Stimulated activated CD8-positive, alpha-beta memory T cell treated with anti-CD3 and anti-CD28 coated beads, Interleukin-2, amount 100 ng/mL, for 48 hours (primary cell): ENCODE measurements at places on chromosomes 6 and 20.
A peak's percentile ranks its signal among the peaks of the same experiment; 100 is the strongest.

- DNase-seq: no peak
Measured at GRCh38 chr6:118933855-118934460, 1.0 kb downstream of the MCM9 start.

DNA sequence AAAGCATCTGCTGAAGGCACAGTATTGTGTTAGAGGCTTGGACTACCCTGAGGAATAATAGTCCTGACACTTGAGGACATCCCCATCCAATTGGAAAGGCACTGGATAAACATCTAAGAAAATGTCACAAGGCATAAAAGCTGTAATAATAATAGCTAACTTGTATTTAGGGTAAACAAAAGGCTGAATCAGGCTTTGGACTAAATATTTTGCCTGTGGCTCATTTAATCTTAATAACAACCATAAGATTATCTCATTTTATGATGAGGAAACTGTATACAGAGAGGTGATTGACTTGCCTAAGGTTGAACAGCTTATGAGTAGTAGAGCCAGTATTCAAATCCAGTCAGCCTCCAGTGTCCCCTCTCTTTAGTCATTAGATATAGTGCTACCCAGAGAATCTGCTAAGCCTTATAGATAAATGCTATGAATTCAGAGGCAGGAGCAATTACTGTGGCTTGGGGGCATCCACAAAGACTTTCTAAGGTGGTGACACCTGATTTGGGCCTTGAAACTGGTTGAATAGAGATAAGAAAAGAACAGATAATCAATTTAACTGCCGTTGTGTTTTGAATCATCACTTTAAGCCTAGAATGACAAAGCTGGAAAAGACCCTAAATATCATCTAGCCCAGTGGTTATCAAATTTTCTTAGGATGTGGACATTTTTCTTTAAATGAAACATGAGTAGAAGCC is 7.5 kb upstream of the ZSWIM1 start:
- no peak for DNase-seq

GRCh38 chr6:363291-363690 is 28.3 kb upstream of the IRF4 start:
- no peak for DNase-seq

GRCh38 chr6:150038202-150039062 is 13.1 kb upstream of the RAET1L start:
- no peak for DNase-seq

DNA sequence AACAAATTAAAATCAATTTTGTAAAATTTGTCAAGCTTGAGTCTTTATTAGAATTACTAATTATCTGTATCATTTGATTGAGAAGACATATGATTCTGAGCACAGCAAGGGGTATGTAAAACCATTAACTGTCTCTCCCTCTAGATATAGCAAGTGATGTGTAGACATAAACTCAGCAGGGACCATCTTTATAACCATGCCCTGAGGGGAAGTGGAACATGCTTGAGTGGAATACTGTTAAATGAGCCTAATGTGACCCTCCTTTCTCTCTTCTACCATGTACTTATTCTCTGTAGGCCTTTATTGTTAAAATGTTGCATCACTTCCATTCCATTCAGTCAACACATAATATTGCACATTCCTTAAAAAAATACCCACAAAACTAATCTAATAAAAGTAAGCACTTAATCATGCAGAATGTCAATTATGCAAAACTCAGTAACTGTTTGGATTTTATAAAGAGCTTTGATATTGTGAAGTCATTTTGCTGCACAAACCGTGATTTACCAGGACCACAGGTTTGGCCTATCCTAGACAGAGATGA is 896.6 kb upstream of the MANEA start:
- no peak for DNase-seq

GRCh38 chr20:8837396-8837795 is 231.5 kb upstream of the PLCB4 start:
- DNase-seq: no peak

GRCh38 chr20:48951646-48952045 is 30.1 kb downstream of the ARFGEF2 start:
- no peak for DNase-seq

- DNase-seq: peak; percentile 77
Measured at GRCh38 chr20:327186-328026, 2.1 kb downstream of the SOX12 start.

GRCh38 chr6:35166116-35166515 is 25.0 kb upstream of the TCP11 start:
- DNase-seq: no peak

GRCh38 chr6:163243083-163243482 is 171.4 kb upstream of the QKI start:
- DNase-seq: no peak
